ENCODE measurements at places on chromosomes 5 and 9. TPM values are rescaled to one million over a fixed set of nuclear protein-coding genes. Genes with fewer than 3 reads are reported as not detected.

- H3K27ac ChIP-seq, result no peak overlapping the region
- DNase-seq, result peak; percentile 76
- no peak overlapping the region for H3K4me3 ChIP-seq
- H3K36me3 ChIP-seq, result no peaks in the 10 kb centered on the region
These were observed 17.7 kb downstream of the JAK2 start for GRCh38 chr9:5002811-5003210.

DNA sequence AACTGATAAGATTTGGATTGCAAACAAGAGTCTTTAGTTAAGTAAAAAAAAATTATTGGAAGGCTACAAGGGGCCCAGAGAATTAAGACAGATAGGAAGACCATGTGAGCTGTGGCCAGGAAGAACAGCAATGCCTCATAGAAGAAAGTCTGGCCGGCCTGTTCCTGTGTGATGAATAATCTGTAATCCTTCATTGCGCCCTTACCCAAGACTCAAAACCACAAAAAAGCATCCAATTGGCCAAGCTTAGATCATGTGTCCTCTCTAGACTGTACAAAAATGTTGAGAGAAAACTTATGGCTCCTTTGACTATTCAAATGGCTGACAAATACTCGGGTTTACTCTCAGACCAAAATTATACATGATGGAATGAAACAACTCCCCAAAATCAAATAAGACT lies 1383.5 kb downstream of the PTPRD start:
- no peak overlapping the region for H3K4me3 ChIP-seq
- H3K36me3 ChIP-seq, result no peaks in the 10 kb centered on the region
- no peak overlapping the region for H3K27ac ChIP-seq
- no peaks in the 10 kb centered on the region for H3K4me1 ChIP-seq
- DNase-seq, result no peak

Gene HTR1A
- not detected for polyA plus RNA-seq

Gene SIT1
- 0.07 TPM for polyA plus RNA-seq

Gene PRLR
- 0.45 TPM for polyA plus RNA-seq

DNA sequence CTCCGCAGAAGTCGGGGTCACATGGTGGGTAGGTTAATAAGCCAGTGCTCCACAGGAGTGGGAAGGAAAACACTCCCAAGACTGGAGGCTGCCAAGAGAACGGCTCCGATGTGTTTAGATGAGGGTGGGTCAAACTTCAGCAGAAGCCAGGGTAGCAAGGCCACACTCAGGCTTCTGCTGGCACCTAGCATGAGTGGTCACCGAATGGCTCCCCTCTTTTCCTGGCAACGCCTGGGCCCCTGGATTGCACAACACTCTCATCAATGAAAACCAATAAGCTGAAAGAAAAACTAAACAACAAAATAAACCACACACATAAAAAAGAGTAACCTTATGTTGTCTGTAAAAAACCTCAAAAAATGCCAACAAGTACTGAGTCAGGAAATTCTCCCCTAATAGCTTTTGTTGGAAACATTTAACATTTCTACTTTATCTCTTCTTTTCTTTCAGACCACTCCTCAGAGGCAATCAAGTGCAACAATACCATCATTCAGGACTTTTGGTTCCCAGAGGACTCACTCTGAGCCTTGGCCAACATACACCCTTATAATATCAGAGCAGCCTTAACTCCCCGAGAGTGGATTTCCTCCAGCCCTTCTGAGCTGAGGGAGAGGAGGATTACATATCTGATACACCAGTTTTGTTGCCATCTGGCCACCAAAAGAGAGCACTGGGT lies 279.9 kb downstream of the ENC1 start:
- H3K27ac ChIP-seq, result no peak overlapping the region
- no peak overlapping the region for H3K4me3 ChIP-seq
- H3K4me1 ChIP-seq, result no peaks in the 10 kb centered on the region
- DNase-seq, result peak; percentile 74
- no peaks in the 10 kb centered on the region for H3K27me3 ChIP-seq

Gene C9orf153
- polyA plus RNA-seq, result 0.06 TPM

GRCh38 chr9:137077758-137078693 lies 709 bp downstream of the UAP1L1 start:
- H3K36me3 ChIP-seq, result peaks cover 38% of the 10 kb centered on the region
- H3K27ac ChIP-seq, result peak overlapping the region; percentile 44
- H3K4me3 ChIP-seq, result peak overlapping the region; percentile 67
- H3K4me1 ChIP-seq, result peaks cover 15% of the 10 kb centered on the region
- H3K27me3 ChIP-seq, result no peaks in the 10 kb centered on the region

All from fibroblast of lung (primary cell).